GM04503 (cell line): ENCODE measurements at places on chromosomes 5 and 9.

DNA sequence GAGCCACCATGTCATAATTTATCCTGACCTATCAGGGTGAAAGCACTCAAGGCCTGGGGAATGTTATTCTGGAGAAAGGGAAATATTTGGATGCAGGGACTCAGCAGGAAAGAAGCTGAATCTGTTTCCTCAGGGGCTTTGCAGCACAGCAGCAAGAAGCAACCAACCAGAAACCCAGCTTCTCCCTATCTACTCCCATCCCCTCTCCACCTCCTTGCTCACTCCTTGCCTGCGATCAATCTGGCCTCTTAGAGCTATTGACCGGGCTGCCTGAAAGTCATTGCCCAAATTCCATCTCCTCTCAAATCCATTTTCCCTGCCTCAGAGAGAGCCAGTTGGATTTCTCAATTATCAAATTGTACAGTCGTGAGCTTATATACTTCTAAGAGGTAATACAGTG is 542.0 kb upstream of the TRPC7 start:
- DNase-seq: no peak

DNA sequence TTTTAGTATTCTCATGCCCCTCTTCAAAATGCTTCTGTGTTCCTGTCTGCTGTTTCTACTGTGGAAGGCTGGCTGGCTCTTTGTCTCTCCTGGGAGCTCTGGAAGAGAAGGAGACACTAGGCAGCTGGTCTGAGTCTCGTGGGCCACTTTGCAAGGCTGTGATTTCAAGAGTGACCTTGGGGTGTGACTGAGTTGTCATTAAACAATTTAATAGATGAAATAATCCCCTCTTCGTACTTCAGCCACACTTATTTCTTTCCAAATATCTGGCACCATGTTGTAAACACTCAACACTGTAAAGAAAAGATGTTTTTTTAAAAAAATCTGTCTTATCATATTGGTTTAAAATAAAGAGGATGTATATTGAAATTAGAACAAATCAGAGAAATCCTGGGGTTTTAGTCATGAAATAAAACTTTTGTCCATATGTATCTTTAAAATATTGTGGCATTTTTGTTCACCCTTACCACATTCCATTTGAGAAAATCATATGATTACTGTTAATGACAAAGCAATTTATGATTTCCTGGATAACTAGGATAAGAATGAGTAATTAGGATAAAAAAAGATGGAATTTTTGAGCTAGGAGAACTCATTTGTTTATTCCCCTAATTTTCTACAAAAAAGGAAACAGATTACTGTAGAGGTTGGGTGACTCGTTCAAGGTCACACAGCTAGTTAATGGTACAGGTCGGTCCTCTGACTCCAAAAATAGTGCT is 200.8 kb downstream of the MAT2B start:
- peak; percentile 0 for DNase-seq

DNA sequence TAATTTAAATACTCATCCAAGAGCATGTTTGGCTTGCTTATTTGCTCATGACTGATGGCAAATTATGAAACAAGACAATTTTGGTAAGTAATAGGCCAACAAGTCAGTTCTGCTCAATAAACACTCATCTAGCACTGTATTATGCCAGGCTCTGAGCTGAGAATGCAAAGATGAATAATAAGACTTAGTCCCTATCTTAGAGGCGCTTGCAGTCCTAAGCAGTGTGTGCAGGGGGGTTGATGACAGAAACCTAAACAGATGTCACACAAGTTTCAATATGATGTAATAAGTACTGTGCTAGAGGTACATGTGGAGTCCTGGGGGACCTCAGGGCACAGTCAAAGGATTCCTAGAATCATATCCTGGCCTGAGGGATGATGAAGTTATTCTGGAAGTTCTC is 287.6 kb upstream of the ADRA1B start:
- no peak for DNase-seq

- no peak for DNase-seq
These were observed 143.7 kb downstream of the ACER2 start for GRCh38 chr9:19552282-19553105.

GRCh38 chr5:137651022-137651421 is 84.9 kb downstream of the KLHL3 start:
- DNase-seq: no peak

GRCh38 chr9:4805191-4805918 is 12.6 kb downstream of the RCL1 start:
- DNase-seq: no peak

- no peak for DNase-seq
These were observed 8.0 kb downstream of the GAPT start for GRCh38 chr5:58499231-58499630.

DNA sequence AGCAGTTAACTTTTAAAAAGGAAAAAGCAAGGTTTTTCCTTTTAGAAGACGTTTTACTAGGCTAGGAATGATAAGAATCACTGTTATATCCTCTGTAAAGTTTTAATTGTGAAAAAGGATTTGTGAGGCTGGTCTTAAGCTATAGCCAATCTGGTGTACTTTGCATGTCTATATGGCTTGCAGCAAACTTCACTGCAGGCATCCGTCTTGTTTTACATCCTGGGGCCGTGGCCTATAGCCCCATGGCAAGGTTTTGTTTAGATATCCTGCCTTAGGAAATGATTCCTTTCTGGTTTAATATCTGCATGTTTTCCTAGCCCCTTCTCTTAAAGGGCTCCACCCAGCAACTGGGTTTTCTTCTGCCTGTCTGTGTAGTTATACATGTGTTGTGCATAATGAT is 272.8 kb downstream of the ICE1 start:
- DNase-seq: no peak
